Mucosa of descending colon (tissue), 3 donors: ENCODE measurements at places on chromosomes 3 and 15. TPM values are rescaled to one million over a fixed set of nuclear protein-coding genes. Genes with fewer than 3 reads are reported as not detected.

The LDHAL6B gene
- not detected for total RNA-seq

The UROC1 gene
- not detected for total RNA-seq

The CD200 gene
- total RNA-seq: 6.4 TPM

The GPX1 gene
- 122 TPM for total RNA-seq

The PRTG gene
- 2.0 TPM for total RNA-seq

The WDR5B gene
- 2.3 TPM for total RNA-seq

The CPNE9 gene
- total RNA-seq: not detected

The BUB1B gene
- total RNA-seq: 5.1 TPM

The ST3GAL6 gene
- total RNA-seq: 2.3 TPM

The LYZL4 gene
- not detected for total RNA-seq

The MED12L gene
- total RNA-seq: 2.4 TPM

The CXCR6 gene
- total RNA-seq: 1.5 TPM

The AP3B2 gene
- 1.9 TPM for total RNA-seq

The TRANK1 gene
- 97.3 TPM for total RNA-seq

The STAB1 gene
- total RNA-seq: 51.7 TPM

The BMF gene
- total RNA-seq: 28.7 TPM

The PLCL2 gene
- 35.0 TPM for total RNA-seq
